Activated CD4-positive, alpha-beta T cell treated with anti-CD3 and anti-CD28 coated beads, Interleukin-2, amount 50 U/mL, for 24 hours (primary cell): ENCODE measurements at places on chromosomes 1 and 21.

DNA sequence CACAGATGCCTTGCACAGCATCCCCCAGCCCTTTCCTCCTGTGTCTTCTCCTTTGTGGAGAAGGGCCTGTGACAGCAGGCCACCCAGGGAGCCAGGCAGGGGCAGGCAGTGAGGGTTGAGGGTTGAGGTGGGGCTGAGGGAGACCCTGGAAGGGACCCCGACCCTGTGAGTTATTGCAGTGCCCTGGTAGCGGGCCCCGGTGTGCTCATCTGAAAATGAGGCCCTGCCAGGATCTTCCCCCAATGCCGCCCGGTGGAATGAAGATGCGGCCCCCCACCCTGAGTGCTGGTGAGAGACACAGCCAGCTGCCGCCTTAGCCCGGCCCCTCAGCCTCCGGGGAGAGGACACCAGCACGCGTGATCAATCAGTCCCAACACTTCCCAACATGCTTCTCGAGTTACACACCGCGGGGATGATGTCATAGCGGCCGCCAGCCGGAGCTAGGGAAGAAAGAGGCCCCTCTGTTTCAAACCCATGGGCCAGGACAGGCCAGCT, 36.2 kb upstream of the ACTRT2 start:
- no peak for DNase-seq

- no peak for DNase-seq
These were observed 48.4 kb downstream of the COLGALT2 start for GRCh38 chr1:183989078-183989577.

DNA sequence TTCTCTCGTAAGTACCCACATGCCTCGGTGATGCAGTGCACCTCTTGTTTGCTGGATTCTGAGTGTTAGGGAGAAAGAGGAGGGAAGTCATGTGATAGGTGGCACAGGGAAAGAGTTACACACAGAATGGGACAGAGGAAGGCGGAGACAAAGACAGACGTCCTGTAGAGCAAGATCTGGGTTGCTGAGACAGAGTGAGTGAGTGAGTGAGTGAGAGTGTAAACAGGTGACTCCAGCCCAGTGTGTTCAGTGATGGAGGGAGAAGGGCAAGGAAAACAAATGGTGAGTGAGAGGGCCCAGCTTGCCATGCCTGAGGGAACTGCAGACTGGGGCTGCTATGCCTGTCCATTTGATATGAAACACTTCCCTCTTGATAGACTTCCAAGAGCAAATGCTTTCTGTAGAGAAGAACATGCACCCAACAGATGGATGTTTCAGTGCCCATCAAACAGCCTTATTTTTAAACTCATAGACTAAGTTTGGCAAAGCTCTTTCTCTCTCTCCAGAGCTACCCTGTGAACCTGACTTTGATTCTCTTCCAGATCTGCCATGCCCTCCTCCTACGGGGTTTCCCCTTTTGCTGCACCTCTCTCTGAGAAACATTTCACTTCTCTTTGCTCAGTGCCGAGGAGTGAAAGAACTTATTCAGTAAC, 209.9 kb upstream of the COA6 start:
- no peak for DNase-seq

DNA sequence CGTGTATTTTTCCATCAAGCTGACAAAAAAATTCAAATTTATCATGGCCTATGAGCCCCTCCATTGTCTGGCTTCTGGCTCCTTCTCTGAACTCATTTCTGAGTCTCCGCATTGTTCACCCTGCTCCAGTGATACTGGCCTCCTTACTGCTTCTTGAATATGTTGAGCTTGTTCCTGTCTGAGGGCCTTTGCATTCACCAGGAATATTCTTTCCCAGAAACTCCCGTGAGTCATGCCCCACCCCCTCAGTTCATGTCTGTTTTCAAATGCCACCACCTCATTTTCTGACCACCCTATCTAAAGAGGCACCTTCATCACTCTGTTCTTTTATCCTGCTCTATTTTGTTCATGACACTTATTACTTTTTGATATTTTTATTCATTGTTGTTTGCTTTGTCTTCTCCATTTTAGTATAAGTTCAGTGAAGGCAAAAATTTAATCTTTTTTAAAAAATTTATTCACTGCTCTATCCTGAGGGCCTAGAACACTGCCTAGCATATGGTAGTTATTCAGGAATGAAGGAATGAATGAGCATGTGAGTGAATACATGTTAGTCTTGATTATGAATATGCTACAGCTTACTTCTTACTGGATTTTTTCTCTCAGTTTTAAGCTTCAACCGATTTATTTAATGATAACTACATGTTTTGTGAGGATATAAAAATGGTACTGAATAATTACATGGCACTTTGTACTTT, 140.4 kb upstream of the C1orf105 start:
- DNase-seq, result no peak
